ENCODE measurements at places on chromosomes 3 and 15.

GRCh38 chr3:58143417-58144055, 67.2 kb downstream of the DNASE1L3 start:
- DNase-seq, result no peak

DNA sequence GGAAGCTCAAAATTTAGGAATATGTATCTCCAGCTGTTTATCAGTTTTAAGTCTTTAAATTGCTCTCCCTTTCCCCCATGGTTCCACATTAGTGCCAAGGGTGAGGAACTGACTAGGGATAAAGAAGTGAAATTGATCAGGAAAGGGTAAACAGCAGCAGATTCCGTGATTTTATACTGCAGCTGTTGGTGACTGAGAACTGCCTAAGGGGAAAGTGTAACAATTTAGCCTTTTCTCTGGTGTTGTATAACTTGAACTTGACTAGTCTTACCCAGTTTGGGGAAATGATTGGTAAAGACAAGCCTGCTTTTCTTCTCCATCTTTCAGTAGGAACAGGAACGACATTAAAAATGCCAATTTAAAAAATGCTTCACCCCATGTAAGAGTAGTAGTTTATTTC, 5.0 kb downstream of the SPRED1 start:
- DNase-seq, result no peak

- DNase-seq, result no peak
These were observed 10.1 kb downstream of the CIDEC start for GRCh38 chr3:9869955-9870354.

DNA sequence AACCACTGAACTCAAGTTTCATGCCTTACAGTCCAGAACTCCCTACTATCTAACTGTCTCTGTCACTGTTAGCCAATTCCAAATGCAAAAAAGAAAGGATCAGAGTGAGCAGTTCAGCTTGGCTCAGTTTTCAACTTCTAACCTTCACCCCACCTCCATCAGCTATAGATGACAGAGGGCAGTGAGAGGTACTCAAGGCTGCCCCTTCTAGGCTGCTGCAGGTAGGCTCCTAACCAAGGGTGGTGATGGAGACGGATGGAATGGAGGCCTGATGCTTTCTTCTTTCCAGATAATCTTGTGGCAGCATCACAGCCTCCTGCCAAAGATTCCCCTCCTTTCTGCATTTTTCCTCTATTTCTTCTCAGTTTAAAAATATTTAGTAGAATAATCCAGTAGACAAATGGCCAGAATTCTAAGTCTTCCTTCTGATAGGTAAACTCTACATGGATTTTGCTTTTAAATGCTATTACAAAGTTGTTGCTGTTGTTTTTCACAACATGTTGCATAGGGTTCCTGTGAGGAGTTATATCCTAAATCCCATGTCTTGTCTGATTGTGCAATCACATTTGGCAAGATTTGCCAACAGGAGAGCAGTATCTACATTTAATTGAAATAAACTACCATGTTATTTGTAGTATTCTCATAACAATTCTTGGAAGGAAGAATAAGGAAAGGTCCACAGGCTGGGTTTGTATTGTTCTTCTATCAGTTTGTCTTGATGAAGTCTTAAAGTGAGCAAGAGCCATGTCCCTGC, 301.6 kb upstream of the TRIM42 start:
- DNase-seq, result no peak

GRCh38 chr15:74431645-74432044, 2.1 kb downstream of the SEMA7A start:
- no peak for DNase-seq

Data from stimulated activated CD4-positive, alpha-beta T cell treated with anti-CD3 and anti-CD28 coated beads, TNF-alpha, amount 100 ng/mL, for 24 hours (primary cell).